ENCODE measurements at places on chromosomes 1 and 21. TPM values are rescaled to one million over a fixed set of nuclear protein-coding genes. Genes with fewer than 3 reads are reported as not detected.
A peak's percentile ranks its signal among the peaks of the same experiment; 100 is the strongest.

DNA sequence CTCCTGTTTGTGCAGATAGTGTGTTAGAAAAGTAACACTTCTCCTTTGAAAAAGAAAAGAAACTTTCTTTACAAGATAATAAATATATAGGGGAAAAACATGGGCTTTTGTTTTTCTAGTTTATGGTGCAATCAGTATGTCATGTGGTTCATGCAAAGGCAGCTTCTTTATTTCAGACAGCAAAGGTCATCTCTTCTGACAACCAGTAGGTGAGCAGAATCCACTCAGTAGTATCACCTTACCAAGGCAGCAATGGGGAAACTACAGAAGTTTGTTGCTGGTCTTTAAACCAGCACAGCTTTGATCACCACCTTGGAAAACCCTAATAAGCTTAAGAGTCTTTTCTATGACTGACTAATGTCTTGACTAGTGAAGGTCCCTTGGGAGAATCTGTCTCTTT lies 13.0 kb upstream of the SAMSN1 start:
- DNase-seq, result no peak

CFHR5 gene
- not detected for total RNA-seq

PLK3 gene
- total RNA-seq, result 32.7 TPM

GRCh38 chr1:171422511-171422910 lies 62.8 kb upstream of the PRRC2C start:
- no peak for DNase-seq

DNA sequence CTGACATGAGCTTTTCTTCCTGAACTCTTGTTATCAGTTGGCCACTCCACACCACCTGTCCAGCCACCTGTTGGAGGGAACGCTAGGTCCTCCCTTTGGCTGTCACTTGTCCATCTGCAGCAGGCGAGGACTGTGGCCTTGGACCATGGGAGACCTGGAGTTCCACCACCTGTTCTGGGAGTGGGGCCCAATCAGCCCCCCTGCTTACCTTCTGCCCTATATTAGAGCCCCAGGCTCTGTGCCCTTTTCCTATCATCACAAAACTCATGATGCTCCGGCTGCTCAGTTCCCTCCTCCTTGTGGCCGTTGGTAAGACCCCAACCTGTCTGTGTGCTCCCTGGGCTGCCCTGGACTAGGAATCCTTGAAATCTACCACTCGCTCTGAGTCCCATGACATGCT lies at the start of gene CELA3A:
Gene CELA3A, plus strand, starts transcription at position 249 of the 400 bp plus-strand sequence. Its CDS starts 18 bp downstream, at position 267.
- no peak for DNase-seq

DNA sequence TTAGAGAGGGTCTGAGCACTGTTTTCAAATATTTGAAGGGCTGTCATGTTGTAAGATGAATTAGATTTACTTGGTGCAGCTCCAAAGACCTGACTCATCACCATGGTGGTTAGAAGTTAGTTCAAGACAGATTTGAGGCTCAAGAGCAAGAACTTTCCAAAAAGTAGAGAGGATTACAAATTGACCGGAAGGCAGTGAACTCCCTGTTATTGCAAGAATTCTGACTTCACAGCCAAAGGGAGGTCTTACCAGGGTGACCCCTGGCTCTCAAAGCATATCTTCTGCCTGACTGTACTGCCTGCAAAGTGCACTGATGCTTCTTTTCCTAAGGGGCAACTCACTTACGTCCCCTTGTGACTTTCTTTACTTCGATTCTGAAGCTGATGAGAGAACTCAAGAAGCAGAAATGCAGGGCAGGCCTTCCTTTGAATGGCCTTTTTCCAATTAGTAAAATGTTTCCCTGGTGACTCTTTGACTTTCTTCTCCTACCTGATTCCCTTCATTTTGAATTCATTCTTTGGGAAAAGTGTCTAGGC lies 86.4 kb downstream of the NAV1 start:
- peak; percentile 31 for DNase-seq

DNA sequence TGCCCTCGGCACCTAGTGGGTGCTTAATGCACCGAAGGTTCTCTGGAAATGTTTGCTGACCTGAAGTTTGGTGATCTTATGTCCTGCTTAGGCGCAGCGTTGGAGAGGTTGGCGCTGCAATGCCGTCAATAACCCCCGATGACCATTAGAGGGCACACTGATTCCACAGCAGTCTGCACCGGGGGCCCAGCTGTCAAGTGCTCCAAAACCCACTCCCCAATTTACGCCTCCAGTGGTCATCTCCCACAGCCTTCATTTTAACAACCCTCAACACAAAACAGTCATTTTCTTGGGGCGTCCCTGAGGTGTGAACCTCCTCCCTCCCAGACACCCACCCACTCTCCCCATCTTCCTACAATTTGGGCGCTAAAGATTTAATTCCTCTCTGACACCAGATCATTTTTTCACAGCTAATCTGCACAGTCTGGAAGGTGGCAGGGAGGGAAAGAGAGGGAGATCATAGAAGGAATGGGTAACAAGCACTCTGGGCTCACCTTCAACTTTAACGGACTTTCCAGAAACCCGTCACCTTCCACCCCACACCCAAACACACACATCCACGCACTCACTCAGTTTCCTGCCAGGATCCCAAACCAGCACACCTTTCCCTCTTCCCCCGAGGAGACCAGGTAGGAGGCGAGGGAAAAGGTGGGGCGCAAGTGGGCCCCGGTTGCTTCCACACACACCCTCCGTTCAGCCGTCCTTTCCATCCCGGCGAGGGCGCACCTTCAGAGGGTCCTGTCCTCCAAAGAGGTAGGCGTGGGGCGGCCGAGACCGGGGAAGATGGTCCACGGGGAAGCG lies 570 bp upstream of the NPR1 start:
- DNase-seq, result no peak

ZNF593OS gene
- total RNA-seq, result not detected

GRCh38 chr1:153374071-153374470 lies 1.4 kb downstream of the S100A12 start:
- no peak for DNase-seq

- DNase-seq, result no peak
Measured at GRCh38 chr1:77400781-77401180, 119.0 kb downstream of the AK5 start.

TDRD5 gene
- not detected for total RNA-seq

KDF1 gene
- total RNA-seq, result not detected

- no peak for DNase-seq
Measured at GRCh38 chr1:110418729-110419128, 11.2 kb upstream of the LAMTOR5 start.

DNA sequence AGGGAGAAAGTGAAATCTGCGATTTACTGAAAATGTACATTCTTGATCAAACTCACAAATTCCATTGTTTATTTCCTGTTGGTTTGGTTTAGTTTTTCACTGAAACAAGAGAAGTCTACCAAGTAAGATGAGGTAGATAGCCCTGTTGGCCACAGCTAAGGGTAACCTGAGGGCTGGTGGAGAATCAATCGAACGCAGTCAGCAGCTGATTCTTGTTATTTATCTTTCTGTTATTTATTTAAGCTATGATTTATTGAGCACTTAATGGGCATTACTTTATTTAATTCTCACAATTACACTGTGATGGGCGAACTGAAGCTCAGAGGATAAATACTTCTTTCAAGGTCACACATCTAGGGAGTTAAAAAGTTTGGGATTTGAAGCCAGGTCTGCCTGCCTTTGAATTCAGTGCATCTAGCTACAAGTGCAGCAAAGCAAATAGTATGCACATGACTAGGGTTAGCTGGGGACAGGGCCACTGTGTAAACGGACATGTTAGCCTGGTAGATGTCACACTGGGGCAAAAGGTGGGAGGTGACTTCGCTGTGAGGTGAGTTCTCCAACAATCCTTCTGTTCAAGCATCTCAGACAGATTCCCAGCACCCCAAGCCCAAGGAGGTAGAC lies 106.5 kb upstream of the GADD45A start:
- no peak for DNase-seq

- DNase-seq, result no peak
Measured at GRCh38 chr1:206526064-206526911, 19.0 kb downstream of the RASSF5 start.

DNA sequence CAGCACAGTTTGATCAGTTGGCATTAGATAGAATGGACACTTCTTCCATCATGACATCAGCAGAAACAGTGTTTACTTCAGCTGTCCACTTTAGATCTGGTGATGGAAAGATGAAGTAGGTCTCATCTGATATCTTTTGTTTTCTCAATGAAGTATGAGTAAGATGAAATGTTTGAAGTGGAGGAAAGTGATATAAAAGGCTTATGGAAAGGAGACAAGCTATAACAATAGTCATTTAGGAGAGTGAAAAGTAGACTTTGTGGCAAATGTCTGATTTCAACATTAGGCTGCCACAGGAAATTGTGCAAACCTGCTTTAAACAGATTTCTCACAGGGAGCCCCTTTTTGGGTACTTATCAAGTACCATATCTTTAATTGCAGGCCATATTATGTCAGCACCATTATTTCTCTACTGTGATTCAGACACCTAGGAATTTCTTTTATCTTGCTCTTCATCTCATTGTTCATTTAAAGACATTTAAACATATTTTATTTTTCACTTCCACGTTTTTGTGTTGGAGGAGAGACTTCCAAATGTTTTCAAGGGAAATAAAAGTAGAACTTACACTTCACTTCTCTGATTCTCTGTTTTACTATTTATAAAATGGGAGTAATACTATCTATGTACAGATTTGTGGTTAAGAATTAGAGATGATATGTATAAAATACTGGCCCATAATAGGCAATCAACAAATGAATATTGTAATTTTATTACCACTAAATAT lies 18.1 kb downstream of the PDC start:
- no peak for DNase-seq

DNA sequence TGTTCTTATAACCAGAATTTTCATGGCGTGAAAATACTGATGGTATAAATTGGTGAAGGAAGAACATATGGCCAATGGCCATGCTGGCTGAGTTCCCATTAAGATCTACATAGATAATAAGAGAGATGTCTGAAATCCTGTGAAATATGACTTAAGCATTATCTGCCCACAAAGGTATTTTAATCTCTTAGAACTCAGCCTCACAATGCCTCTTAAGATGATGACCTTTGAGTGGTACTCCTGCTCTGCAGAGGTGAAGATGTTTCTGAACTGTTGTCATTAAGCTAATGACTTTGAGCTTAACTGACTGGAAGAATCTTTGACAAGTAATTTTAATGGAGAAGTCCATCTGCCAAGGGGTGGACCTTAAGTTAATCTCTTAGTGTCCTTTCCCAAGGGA lies 148.7 kb downstream of the ZNF326 start:
- no peak for DNase-seq

- DNase-seq, result no peak
Measured at GRCh38 chr1:97013941-97014340, 292.4 kb downstream of the PTBP2 start.

PADI2 gene
- 1.6 TPM for total RNA-seq

DNA sequence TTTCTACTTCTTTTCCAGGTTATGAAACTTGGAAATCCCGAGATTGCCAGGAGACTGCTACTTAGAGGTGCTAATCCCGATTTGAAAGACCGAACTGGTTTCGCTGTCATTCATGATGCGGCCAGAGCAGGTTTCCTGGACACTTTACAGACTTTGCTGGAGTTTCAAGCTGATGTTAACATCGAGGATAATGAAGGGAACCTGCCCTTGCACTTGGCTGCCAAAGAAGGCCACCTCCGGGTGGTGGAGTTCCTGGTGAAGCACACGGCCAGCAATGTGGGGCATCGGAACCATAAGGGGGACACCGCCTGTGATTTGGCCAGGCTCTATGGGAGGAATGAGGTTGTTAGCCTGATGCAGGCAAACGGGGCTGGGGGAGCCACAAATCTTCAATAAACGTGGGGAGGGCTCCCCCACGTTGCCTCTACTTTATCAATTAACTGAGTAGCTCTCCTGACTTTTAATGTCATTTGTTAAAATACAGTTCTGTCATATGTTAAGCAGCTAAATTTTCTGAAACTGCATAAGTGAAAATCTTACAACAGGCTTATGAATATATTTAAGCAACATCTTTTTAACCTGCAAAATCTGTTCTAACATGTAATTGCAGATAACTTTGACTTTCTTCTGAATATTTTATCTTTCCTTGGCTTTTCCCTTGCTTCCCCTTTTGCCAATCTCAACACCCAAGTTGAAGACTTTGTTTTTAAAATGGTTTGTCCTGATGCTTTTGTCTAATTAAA lies 4.0 kb downstream of the CDKN2C start:
- no peak for DNase-seq

LCE3A gene
- not detected for total RNA-seq

DNA sequence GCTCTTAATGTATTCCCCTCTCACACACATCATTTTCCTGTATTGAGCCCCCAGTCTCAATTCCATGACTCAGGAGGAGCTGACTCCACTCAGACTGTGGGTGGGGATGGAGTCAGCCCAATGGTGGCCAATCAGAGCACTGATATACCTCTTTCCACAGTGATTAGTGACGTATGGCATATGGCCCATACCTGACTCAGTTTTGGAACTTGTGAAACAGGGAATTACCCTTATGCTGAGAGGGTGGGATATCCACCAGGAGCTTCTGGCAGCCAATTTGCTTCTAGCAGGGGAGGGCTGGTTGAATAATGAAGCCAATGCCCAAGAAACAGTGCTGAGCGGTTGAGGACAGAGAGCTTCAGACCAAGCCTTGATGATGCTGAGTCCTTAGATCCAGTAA lies 86.4 kb upstream of the SPATA6 start:
- DNase-seq, result no peak

SLAMF9 gene
- total RNA-seq, result not detected

GCSAML gene
- total RNA-seq, result 0.29 TPM

- no peak for DNase-seq
Measured at GRCh38 chr1:35619237-35620121, 21.8 kb downstream of the PSMB2 start.

DNA sequence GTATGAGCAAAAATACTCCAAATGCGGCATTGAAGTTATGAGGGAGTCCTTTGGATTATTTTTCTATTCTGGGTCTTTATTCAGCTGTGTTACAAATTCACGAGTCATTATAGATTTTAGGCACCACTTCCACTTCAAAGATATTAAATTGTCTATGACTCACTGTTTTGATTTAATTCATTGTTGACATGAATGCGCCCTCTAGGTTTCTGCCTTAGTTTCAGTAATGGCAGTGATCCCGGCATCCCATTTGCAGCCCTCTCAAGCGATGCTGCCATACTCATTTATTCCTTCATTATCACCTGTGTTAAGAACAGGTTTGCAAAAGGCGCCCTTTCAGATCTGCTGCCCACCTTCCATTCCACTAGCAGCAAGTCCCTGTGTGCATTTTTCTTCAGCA lies 14.0 kb downstream of the RSPO1 start:
- DNase-seq, result no peak

DNA sequence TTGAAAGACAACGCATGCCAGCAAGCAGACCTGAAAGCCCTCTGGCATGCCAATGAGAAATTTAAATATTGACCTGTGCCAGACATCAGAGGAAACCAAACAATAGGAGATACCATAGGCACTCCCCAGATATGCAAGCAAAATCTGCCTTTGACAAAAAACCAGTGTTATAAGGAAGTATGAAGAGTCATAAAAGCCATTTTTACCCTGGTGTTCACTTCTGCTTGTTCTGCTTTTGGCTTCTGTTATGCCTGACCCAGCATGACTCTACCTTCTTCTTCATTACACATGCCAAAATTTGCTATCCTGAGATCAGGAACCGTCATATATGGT lies 26.4 kb downstream of the NPHS2 start:
- no peak for DNase-seq

- no peak for DNase-seq
Measured at GRCh38 chr1:74683656-74684055, 10.1 kb upstream of the ERICH3 start.
